Activated T-cell treated with anti-CD3 and anti-CD28 coated beads for 4 hours (primary cell): ENCODE measurements at places on chromosomes 5 and 9.

DNA sequence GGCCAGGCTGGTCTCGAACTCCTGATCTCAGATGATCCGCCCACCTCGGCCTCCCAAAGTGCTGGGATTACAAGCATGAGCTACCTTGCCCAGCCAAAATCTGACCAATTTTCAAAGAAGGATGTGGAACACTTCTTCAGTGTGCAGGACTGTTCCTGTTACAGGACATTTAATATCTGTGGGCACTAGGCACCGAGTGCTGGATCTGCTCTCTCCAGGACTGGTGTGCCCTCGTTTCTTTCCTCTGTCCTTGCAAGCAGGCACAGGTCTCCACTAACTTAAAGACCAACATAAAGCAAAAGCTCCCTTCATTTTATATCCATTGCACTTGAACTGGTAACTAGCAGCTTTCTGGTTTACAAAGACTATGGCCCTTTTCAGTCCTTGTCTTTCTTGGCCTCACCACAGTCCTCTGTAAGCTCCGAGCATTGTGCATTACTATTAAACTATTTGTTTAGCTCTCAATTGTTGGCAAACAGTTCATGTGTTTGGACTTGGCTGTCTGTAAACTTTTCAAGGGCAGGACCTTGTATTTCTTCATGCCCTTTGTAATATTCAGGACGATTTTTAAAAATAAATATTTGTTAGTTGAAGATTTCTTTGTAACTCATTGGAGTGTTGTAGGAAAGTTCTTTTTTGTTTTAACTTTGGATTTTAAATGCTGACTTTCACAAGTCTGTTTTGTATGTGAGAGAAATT lies 37.3 kb downstream of the ARHGEF28 start:
- no peak for DNase-seq

DNA sequence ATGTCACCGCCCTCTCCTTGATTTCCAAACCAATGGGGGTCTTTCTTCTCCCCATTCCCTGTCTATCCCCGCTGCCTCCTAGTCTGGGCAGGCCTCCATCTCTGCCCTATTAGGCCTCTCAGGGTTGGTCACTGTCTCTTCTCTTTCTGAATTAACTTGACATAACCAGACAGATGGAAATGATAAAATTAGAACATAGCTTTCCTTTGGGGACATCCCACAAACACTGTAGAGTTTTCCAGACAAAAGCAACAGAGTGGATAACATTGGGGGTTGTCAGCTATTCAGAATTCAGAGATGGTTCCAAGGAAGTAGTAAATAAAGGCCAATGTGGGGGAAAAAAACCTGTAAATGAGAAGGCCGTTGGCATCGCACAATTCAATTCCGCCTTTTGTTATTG lies 24.7 kb downstream of the LHX6 start:
- no peak for DNase-seq

DNA sequence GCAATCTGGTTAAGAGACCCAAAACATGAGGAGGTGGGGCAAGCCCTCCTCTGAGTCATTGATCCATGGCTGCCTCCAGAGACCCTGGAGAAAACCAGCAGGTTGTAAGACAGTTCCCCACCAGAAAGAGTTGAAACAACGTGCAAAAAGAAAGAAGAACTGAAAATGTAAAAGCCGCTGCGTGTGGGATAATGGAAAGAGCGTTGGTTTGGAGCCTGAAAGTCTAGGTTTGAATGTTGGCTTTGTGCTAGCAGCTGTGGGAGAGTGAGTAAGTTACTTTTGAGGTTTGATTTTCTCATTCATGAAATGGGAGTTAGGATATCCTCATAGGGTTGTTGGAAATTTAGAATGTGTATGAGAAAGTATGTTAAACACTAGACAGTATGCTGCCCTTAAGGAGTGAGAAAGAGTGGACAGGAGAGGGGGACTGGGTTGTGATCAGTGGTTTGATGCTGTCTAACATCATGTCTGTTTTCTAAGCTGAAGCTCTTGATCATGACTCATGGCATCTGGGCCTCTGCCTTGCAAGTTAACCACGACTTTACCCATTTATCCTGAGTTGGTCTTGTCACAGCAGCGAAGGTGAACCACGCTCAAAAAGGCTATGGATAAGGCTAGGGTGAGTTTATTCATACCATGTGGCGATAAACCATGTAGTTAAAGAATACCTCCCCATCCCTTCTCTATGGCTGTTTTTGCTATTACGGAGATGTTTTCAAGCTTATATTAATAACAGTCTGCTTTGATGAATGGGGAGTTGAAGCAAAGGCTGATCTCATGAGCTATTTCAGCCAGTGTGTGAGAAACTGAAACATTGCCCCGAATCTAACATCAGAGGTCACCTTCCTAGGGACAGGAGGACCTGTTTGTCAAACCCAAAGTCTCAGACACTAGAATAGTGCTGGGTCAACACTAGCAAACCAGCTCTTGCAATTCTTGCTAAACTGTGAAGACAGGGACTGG lies 41.3 kb downstream of the ZNF366 start:
- DNase-seq, result no peak

- no peak for DNase-seq
These were observed 3.2 kb downstream of the PPARGC1B start for GRCh38 chr5:149733129-149733900.

- DNase-seq, result no peak
These were observed 57.5 kb upstream of the RXRA start for GRCh38 chr9:134268747-134269146.
